ENCODE measurements at places on chromosomes 1 and 21.

DNA sequence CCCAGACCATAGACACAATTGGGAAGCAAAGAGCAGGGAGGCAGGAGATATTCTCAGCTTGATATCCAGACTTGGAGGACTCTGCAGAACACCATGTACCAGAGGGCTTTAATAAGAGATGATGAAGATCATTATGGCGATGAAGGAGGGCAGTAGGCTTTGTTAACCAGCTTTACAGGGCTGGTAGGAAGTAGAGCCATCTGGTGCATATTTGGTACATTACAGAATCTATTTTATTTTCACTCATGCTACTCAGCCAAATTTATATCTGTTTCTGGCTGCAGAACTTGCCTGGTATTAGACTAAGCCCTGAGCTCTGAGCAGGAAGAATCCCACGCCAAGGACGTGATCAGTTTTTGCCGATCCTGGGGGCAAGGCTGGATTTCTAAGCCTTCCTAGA is 61.8 kb upstream of the SYT6 start:
- no peak for DNase-seq

DNA sequence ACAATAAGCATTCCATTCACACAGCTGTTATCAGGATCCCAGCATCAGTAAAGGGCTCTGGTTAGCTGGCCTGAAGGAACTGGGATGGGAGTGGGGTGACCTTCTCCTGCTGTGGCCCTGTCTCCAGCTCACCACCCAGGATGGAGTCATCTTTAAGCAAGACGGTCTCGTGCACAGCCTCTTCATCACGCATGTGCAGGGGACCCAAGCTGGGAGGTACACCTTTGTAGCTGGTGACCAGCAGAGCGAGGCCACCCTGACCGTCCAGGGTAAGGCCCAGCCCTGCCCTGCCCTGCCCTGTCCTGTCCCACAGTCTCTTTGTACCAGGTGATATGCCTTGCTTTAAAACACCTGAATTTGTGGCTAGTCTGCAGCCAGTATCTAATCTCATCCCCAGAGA is 24.3 kb downstream of the IGFN1 start:
- DNase-seq: no peak

DNA sequence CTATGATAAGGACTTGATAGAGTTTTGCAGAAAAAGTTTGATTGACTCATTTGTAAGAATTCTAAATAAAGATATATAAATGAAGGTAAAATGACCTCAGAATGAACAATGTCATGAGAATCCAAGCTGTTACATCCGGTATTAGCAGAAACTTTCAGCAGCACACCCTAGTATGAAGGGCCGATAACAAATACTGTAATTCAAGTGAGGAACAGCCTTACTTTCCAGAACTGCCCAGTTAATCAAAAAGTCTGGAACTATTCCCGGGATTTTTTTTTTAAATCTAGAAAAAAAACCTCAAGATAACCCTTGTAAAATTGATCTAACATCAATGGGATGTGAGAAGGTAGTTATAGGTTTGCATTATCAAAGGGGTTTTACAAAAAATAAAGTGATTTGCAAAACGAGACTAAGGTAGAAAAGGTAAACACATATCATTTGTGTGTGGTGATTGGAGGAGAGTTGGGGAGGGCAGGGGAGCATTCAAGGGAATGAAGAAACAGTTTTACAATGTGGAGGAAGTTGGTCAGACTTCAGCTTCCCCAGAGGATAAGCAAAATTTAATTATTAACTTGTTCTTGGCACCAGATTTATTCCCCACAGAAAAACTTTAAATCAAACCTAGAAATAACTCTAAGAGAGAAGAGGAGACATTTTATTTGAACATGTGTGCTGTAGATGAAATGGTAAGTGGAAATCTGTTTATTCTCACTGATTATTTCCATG is 75.9 kb upstream of the VCAM1 start:
- no peak for DNase-seq

DNA sequence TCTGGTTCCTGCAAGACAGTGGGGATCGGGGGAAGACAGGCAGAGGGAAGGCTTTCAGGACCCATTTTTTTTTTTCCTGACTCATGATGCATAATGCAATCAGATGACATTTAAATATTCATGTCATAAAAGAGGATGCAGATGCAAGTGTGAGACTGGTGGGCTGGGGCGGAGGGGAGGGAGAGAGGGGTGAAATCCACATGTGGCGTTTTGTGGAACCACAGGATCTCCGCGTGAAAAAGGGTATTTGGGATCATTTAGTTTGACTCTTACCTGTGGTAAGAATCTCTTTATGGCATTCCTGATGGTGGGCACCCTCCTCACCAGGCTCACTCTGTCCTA is 249.3 kb upstream of the CSF3R start:
- no peak for DNase-seq

- no peak for DNase-seq
Observed at GRCh38 chr1:169345511-169345910, 22.1 kb downstream of the NME7 start.

GRCh38 chr1:100760511-100760910 is 41.0 kb downstream of the VCAM1 start:
- no peak for DNase-seq

DNA sequence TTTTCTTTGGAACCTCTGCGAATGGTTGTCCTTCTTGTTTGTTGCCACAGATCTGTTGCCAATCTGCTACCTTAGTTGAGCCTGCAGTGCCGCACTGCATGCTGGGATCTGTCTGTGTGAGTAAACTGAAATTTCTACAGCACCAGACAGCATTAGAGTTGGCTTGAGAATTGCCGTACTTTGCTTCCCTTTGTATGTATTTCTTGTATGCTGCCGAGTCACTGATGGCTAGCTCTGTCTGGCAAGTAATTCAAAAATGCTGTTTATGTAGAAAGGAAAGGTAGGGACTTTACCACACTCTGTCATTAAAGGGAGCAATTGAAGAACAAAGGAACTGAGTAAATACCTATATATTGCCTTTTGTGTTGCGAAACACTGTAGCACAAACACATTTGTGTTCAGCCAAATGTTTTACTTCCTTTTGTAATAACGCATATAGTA is 857.4 kb downstream of the USP25 start:
- no peak for DNase-seq

DNA sequence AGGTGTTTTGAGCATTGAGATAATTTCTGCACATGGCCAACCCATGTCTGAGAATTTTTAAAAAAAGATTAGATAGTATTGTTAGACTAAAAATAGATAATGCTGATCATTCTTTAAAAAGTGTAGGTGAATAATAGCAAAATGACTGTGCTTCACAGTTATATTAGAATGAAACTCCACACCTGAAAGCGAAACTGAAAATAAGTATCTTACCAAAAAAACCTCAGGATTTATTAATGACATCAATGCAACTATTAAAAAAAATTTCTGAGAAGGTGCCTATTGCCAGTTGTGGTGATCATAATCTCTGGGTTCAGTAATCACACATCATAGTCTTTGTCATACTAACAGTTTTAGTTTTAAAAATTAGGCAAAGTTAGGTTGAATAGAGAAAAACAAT is 36.5 kb downstream of the PLA2G4A start:
- no peak for DNase-seq

DNA sequence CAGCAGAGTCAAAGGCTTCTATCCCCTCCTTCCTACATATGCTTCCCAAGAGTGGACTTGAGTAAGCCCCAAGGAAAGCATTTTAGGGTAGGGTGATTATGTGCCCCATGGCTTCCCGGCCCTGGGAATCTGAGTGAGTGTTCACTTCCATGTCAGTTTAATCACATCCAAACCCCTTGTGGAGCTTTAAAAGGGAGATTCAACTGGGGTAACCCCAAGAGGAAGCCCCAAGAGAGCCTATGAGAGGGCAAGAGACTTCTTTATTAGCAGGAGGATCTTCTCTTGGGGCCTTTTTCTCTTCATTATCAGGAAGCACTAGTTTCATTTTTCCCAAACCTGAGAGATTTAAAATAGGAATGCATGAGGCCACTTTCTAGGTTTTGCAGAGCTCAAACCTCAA is 97.0 kb upstream of the IRF2BP2 start:
- no peak for DNase-seq

DNA sequence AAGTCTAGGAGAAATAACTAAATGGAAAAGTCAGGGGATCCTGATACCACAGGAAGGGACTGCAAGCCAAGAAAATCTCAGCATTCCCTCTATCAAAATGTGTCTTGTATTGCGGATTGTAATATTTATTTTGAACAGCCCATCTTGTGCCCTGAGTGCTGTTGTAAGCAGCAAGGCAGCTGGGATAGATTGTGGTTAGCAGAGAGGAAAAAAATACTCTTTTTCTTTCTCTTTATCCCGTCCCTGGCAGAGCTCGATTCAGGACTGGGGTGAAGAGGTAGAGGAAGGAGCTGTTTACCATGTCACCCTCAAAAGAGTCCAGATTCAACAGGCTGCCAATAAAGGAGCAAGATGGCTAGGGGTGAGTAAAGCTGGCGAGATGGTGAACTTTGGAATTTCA is 1.2 kb downstream of the RGL1 start:
- DNase-seq: no peak

DNA sequence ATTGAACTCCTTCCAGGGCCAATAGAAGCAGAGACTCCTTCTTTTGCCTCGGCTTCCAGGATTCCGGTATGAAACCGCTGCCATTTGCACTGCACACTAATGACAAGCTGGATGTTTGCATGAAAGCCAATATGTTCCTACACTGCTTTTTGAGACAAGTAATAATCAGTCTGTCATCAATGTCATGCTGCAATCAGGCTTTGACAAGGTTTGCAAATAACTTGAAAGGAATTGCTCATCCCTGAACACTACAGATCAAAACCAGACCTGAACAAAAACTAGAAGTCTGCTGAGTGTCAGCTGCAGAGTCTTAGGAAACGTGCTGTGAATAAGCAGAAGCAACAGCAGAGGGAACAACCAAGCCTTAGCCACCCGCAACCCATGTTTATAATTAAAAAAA is 720.7 kb upstream of the CXADR start:
- no peak for DNase-seq

GRCh38 chr1:163970699-163971098 is 588.3 kb upstream of the PBX1 start:
- no peak for DNase-seq

- no peak for DNase-seq
Observed at GRCh38 chr1:96962751-96963211, 241.2 kb downstream of the PTBP2 start.

GRCh38 chr1:17735793-17736192 is 19.3 kb upstream of the ACTL8 start:
- no peak for DNase-seq
